Activated naive CD4-positive, alpha-beta T cell (primary cell): ENCODE measurements at places on chromosomes 16 and 17.

DNA sequence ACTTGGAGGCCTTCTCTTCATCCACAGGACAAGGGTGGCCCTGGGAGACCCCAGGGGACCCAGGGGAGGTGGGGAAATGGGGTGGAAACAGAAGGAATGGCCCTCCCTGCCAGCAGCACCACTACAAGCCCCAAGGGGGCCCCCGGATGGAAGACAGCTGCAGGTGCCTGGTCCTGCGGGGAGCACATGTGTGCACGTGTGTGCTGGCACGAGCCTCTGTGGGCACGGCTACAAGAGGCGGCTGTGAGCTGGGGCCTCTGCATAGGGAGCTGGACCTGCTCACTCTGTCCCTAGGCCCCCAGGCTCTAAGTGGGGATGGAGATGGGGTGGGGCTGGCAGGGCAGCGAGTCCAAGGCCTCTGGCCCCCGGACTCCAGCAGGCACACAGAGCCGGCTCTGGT lies 13.2 kb upstream of the AATK start:
- DNase-seq, result no peak

- peak; percentile 63 for DNase-seq
Observed at GRCh38 chr16:3509470-3509928, 8.7 kb downstream of the CLUAP1 start.

GRCh38 chr17:47239967-47240651 lies 13.5 kb upstream of the ITGB3 start:
- DNase-seq, result no peak

DNA sequence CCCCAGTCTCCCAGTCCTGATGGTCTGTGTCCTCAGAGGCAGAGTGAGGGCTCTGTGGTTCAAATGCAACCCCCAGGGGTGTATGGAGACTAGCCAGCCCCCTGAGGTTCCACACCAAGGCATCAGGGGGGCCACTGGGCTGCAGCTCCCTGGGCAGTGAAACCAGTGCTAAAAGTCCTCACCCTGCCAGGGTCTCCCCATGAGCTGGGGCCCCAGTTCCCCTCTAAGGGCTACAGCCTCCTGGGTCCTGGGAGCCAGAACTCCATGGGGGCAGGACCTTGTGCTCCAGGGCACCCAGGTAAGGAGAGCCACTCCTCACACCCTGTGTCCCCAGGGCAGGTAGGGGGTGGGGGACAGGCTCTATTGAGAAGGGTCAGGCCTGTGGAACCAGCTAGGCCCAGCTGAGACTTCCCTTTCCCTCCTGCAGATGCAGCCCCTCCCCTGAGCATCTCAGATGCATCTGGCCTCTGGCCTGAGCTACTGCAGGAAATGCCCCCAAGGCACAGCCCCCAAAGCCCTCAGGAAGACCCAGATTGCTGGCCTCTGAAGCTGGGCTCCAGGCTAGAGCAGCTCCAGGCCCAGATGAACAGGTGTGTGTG lies 6.4 kb upstream of the DCAF7 start:
- DNase-seq, result no peak

GRCh38 chr16:84312783-84313382 lies 18.2 kb downstream of the WFDC1 start:
- DNase-seq, result no peak

DNA sequence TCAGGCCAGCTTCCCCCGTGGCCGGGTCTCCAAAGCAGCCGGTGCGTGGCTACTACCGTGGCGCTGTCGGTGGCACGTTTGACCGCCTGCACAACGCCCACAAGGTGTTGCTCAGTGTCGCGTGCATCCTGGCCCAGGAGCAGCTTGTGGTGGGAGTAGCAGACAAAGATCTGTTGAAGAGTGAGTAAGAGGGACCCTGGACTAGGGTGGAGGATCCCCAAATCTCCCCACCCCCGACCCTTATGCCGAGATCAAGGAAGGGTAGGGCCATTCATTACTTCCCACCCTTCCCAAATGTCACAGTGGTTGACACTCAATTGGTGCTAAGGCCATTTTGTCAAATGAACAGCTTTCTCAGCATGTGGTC lies 1.2 kb downstream of the COASY start:
- no peak for DNase-seq

GRCh38 chr17:13917634-13918033 lies 151.7 kb upstream of the COX10 start:
- no peak for DNase-seq

DNA sequence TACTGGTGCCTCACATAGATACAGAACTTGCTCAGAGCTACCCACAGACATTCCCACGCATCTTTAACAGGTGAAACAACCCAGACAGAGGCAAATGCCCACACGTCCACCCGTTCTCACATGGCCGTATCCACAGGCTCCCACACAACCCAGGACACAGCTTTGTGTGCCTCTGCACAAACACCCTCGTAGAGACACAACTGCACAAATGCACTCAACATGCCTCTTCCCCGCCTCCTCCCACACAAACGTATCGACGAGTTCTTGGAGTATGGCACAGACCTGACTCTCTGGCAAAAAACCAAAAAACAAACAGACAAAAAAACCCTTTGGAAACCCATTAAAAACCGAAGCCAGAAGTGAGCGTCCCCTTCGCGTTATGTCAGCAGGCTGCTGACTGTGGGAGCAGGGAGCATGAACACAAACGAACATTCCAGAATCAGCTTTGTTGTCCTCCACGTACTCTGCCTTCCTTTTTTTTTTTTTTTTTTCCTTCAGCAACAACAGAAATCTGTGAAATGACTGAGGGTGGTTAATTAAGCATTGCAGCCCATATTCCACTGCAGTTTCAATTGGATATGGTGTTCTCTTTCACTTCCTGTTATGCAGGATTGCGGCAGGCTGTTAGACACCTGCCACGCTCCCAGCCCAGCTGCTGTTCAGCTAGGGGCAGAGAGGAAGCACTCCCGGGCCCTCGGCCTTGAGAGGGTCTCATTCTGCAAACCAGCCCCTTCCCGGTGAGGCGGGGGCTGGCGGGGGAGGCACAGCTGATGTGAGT lies 313.7 kb downstream of the MAF start:
- DNase-seq, result no peak

DNA sequence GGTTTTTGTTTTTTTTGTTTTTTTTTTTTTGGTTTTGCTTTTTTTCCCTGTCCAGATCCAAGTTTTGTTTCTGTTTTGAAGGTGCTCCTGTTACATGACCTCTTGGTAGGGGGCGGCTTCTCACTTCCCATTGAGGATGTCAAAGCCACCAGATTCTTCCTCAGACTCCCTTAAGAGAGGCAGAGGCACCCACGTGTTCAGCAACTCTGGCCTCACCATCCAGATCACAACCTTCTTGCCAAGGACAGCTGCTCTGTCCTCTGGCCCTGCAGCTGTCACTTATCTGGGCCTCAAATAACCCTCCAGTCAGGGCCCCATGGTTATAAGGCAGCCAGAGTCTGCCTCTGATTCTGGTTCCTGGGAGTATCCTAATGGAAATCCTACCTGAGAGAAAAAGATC lies 208.5 kb downstream of the STX8 start:
- DNase-seq, result no peak

GRCh38 chr17:2089021-2089422 lies 34.1 kb downstream of the HIC1 start:
- DNase-seq, result no peak

- no peak for DNase-seq
Observed at GRCh38 chr17:80452173-80452915, 24.1 kb downstream of the NPTX1 start.

- no peak for DNase-seq
Observed at GRCh38 chr16:57530104-57530521, 6.3 kb downstream of the CCDC102A start.

DNA sequence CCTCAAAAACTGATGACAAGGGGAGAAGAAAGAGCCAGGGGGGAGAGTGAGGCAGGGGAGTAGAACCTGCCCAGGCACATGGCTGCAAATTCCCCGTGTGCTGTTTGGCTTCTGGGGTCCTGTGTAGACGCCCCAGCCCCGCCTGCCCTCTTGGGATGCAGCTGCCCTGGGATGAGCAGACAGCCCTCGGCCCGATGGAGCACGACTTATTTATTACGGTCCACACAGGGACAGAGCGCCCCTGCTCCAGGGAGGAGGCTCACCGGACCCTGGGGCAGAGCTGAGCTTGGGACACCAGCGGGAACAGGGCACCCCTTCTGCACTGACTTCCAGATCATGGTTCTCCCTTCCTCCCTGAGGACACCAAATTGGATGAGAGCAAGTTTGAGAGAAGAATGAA lies 9.1 kb downstream of the LDHD start:
- DNase-seq, result no peak

GRCh38 chr17:76834870-76835269 lies 33.3 kb upstream of the MGAT5B start:
- no peak for DNase-seq

DNA sequence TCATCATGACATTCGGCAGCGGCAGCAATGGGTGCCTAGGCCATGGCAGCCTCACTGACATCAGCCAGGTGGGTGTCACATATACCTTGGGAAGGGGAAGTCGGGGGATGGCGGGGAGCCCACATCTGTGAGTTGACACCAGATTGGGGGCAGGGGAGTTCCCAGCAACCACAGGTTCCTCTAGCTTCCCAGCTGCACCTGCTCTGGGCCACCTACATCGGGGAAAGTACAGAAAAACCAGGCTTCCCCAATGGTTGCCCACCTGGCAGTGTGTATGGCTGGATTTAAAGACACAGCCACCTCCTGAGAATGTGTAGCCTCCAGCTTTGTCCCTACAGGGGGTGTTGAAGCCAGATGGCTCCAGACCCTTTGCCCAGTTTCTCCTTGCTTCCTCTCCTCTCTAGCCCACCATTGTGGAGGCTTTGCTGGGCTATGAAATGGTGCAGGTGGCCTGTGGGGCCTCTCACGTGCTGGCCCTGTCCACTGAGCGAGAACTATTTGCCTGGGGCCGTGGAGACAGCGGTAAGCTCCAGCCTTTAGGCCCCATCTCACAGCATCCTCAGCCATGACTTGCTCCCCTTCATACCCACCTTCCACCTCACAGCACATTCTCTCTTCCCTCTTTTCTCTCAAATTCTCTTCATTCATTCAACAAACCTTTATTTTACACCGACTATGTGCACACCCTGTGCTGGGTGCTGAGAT lies 5.0 kb upstream of the TRAF4 start:
- DNase-seq, result no peak

DNA sequence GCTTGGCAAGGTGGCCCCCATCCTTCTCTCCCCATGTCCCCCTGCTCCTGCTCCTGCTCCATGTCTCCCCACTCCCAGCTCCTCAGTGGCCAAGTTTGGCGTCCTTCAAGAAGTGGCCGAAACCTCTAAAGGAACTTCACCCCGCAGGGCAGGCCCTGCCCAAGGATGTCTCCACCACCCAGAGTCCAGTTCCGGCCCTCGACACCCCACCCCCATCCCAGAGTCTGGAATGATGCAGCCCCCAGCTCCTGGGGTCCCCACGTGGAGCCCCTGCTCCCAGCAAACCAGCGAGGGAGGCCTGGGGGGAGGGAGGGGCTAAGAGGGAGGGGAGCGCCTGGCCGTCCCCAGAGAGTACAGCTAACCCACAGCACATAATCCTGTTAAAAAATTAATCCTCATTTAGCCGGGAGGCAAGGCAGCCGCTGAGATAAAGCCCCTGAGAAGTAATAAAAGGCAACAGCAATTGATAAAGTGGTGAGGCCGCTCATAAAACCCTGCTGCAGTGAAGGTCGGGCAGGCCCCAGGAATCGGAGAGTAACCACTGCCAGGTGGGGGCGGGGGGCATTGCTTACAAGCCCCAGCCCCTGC lies 9.9 kb upstream of the ENPP7 start:
- DNase-seq, result no peak

- no peak for DNase-seq
Observed at GRCh38 chr17:73284906-73285602, 23.4 kb upstream of the CPSF4L start.

DNA sequence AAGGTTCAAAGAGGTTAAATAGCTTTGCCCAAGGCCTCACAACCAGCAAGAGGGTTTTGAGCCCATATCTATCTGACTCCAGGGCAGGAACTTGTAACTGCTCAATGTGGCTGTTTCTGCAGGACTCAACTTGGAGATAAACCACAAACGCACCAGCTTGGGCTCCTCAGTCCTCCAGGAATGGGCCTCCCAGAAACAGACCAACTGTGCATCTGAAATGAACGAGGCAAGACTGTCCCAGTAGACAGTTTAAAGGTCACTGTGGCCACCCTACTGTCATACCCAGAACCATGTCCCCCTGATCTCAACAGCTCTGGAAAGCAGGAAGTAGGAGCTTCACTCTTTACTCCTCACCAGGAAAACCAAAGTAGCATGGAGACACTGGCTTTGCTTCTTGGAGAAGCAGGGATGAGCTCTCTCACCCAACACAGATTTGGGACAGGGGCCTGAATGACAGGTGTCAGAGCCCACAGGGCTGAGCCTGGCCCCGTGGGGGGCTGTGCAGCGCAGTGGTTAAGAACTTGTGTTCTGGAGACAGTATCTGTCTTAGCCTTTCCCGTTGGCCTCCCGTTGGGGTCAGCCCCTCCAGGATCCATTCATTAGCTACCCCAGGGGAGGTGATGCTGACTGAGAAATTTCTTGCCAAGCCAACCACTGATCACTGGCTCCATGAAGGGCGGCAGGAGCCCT lies 2.3 kb upstream of the CALB2 start:
- no peak for DNase-seq

- DNase-seq, result no peak
Observed at GRCh38 chr17:55588446-55589242, 77.4 kb upstream of the SMIM36 start.

GRCh38 chr17:12985431-12986293 lies 32.2 kb downstream of the ELAC2 start:
- no peak for DNase-seq

GRCh38 chr16:12546918-12547607 lies 256.6 kb downstream of the CPPED1 start:
- no peak for DNase-seq

- no peak for DNase-seq
Observed at GRCh38 chr17:69802045-69802740, 272.8 kb upstream of the KCNJ16 start.

DNA sequence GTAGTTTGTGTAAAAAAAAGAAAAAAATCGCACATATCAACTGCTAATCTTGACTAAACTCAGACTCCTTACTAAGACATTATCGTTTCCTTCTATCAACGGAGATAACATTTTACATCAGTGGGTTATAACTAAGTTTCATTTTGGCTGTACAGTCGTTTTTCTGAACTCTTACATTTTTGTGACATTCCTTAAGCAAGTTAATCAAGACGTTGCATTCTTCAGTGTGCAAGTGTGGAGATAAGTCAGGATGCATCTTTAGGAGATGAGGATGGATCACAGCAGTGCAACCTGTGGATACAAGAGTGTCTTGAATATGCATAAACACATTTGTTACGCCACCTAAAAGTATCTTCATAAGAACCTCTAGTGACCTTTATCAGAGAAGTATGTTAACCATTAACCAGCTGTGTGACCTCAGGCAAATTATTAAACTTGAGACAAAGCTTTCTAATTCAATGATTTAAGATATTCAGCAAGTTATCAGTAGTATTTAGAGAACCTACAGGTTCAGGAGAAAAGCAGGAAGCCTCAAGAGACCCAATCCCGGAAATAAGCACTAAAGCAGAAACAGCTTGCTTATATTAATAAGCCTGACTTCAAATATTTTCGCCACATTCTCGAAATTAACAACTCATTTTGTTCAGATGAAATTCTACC lies 9.4 kb downstream of the CMC2 start:
- DNase-seq, result no peak
